ENCODE measurements at places on chromosomes 16 and 17.
A peak's percentile ranks its signal among the peaks of the same experiment; 100 is the strongest.

DNA sequence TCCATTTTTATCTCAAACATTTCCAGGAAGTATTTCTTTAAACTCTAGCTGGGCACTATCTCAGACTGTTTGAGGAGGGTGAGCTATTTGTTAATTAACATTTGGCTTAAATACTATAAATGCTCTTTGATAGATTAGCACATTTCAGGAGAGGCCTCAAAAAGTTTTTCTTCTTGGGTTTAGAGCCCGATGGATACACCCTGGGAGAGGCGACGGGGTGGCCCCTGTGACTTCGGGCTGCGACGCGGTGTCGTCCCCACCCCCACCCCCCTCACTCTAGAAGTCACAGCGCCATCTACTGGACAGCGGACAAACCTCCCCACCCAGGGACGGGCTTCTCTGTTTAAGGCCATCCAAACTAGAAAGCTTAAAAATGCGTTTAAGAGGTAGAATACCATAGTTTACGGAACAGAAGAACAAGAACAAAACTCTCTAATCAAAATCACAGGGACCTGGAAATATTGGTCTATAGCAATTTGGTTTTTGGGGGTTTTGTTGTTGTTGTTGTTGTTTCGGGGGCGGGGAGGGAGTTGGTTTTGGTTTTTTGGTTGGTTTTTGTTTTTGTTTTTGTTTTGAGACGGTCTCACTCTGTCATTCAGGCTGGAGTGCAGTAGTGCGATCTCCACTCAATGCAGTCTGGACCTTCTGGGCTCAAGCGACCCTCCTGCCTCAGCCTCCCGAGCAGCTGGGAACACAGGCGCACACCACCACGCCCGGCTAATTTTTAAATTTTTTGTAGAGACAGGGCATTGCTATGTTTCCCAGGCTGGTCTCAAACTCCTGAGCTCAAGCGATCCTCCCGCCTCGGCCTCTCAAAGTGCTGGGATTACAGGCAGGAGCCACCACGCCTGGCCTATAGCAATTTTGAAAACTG lies 254.4 kb downstream of the C16orf95 start:
- DNase-seq = peak; percentile 88

GRCh38 chr17:45404870-45405249 lies 27.8 kb downstream of the ARHGAP27 start:
- DNase-seq = no peak

GRCh38 chr16:17414421-17414820 lies 56.3 kb downstream of the XYLT1 start:
- no peak for DNase-seq

DNA sequence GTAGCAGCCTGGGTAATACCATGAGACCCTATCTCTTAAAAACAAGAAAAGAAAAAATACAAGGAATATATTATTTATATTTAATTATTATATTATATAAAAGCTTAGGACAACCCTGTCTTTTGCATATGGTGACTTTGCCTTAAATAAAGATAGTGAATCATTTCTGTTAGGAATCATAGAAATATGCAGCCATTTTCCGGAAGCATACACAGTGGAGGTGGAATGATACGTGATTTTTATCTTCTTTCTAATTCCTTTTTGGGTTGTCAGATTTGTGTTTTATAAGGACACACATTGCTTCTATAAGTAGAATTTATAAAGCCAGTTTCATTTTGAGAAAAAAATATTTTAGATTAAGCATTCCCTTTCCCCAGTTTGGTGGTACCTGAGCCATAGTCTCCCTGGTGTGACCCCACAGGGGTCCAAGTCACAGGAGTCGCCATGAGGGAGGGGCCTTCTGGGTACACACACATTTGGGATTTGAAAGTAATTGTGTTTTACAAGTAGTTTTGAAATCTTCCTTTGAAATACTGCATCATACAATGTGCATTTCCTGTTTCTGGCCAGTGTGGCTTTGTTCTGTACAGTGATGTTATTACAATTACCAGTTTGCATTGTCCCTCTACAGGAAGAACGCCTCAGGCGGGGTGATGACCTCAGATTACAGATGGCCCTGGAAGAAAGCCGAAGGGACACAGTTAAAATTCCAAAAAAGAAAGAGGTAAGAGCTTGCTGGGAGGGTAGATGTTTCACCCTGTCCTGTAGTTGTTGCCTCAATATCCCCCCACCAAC lies 50.9 kb downstream of the B9D1 start:
- DNase-seq = peak; percentile 79

GRCh38 chr17:78922816-78923498 lies 2.2 kb downstream of the TIMP2 start:
- DNase-seq = no peak

GRCh38 chr17:39393736-39394135 lies 7.7 kb downstream of the FBXL20 start:
- peak; percentile 11 for DNase-seq

GRCh38 chr16:69523566-69524305 lies 42.0 kb upstream of the NFAT5 start:
- no peak for DNase-seq

GRCh38 chr16:56823081-56823733 lies 41.8 kb upstream of the SLC12A3 start:
- DNase-seq = no peak

- DNase-seq = no peak
Measured at GRCh38 chr17:3773511-3773910, 27.5 kb downstream of the ITGAE start.

DNA sequence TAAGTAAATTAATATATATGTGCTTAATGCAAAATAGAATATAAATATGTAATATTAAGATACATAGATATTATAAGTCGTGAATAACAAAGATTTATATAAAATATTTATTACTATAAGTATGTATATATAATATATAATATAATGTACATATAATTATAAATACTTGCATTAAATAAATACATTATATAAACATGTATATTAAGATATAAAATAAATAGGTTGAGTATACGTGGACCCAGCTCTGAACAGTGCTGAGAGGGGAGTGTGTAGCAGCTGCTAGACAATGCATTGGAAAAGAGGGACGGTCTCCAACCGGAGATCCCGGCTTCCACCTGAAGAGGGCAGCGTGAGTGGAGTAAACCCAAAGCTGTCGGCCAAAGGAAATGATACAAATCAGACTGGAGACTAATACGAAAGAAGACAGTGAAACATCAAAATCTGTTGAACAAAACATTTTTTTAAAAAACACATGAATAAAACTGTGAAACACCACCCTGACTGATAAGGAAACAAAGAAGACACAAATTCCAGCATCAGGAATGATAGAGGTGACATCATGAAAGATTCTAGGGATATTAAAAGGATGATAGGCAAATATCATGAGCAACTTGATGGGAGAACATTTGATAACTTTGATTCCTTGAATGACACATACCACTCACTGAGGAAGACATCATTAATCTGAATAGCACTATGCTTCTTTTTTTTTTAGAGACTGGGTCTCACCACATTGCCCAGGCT lies 125.4 kb upstream of the CHMP6 start:
- peak; percentile 84 for DNase-seq

DNA sequence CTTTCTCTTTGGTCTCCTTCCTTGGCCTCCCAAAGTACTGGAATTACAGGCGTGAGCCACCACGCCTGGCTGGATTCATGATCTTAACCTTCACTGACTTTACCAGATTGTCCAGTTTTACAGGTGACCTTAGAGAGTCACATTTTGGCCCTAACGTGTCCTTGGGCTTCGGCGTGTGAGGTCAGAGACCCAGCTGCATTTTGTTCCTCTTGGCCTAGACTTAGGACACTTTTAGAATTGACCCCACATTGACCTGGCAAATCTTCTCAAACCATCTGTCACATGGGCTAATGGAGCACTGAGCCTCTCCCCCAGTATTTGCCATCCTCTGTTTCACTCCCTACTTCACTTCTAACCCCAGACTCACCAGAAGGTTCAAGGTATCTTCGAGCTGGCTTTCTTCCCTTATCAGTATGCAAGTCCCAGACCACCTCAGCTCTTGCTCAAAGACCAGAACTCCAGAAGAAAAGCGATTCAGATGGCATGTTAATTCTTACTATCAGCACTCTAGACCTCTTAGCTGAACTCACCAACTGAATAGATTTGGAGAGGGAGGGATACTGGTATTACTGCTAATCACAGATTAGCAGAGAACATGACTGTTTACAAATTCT lies 1.7 kb upstream of the CYTH1 start:
- no peak for DNase-seq

DNA sequence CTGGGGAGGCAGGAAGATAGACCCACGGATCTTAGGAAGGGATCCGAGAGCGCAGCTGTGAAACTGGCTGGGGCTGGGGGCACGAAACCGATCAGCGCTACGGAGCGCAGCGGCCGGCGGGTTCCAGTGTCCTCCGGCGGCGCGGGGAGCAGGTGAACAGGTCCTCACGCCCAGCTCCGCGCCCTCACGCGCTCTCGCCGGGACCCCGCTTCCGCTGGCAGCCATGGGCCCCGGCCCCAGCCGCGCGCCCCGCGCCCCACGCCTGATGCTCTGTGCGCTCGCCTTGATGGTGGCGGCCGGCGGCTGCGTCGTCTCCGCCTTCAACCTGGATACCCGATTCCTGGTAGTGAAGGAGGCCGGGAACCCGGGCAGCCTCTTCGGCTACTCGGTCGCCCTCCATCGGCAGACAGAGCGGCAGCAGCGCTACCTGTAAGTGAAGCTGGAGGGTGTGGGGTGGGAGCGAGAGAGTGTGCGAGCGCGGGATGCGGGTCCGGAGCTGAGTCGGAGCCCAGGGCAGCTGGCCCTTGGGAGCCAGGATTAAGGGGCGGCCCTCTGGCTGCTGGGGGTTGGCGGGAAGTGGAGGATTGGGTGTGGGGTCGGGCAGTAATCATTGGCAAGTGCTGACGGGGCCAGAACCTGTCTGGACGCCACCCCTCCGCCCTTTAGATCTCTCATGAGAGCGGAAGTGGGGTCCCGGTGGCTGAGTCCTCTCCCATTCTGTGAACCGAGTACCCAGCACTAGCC lies 479 bp downstream of the ITGA3 start:
- peak; percentile 68 for DNase-seq

- no peak for DNase-seq
Measured at GRCh38 chr17:77749321-77749751, 209.2 kb upstream of the TNRC6C start.

DNA sequence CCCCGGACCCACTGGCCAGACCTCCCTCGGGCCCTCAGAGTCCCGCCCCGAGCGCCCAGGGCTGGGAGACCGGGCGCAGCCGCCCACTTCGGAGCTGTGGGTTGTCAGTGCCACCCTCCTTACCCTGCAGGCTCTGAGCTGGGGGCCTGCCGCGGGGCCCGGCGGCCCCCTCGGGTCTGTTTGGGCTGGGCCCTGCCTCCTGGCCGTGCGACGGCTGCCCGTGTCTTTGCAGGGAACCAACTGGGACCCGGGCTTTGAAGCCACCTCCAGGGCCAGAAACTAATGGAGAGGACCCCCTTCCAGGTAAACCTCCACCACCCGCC lies 443 bp downstream of the TEDC2 start:
- no peak for DNase-seq

DNA sequence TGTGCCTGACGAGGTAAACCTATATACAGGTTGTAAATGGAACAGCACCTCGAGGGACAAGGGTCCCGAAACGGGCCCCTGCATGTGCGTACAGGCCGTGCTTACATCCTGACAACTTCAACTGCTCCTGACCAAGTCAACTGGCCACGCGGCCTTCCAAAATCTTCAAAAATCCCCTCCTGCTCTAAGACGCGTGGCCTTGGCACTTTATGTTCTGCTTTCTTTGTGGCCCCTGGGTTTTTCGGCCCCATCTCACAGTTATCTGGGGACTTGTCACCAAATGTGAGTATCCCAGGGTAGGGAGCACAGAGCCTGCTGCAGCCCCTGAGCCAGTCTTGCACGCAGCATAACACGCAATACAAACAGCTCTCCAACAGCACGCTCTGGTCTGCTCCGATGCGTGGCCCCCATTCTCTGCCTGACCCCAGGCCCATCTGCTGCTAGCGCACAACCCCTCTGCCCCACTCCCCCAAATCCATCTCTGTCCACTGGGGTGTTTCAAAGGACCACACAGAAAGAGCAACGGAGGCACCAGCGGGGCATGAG lies 659 bp downstream of the RPH3AL start:
- no peak for DNase-seq

GRCh38 chr16:69481901-69482341 lies 57.5 kb downstream of the CYB5B start:
- peak; percentile 97 for DNase-seq

- no peak for DNase-seq
Measured at GRCh38 chr17:49922095-49922494, 46.9 kb upstream of the DLX4 start.

DNA sequence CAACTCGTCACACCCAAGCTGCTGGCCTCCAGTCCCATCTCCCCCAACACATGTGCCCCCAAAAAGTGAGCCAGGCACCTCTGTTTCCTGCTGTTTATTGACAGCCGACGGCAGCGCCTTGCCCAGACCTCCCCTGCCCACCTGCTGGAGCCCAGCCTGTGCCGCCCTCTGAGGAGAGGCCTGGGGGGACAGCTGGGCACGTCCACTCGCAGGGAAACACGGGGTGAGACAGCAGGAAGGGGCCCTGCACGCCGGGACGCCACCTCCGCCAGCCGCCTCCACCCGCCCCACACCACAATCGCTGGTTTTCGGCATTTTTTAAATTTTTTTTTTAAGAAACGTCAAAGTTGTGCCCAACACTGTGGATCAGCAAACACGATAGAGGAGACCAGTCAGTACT lies 19.3 kb downstream of the CASKIN1 start:
- no peak for DNase-seq

GRCh38 chr17:78865682-78866390 lies 25.2 kb upstream of the USP36 start:
- peak; percentile 89 for DNase-seq

DNA sequence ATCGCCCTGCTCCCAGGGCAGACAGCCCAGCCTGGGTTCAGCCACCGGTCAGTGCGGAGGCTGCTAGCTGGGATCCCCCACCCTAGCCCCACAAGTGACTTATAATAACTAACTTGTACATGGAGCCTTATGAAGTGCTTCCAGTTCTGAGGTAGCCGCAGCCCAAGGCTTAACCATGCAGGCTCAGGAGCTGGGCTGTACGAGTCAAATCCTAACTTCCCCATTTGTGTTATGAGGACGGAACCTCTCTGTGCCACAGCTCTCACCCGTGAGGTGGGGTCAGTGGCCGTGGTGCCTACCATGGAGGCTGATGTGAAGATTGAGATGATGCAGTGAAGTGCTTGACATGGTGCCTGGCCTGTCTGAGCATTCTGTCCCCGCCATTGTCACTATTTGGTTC lies 27.8 kb upstream of the GOSR2 start:
- no peak for DNase-seq

- peak; percentile 97 for DNase-seq
Measured at GRCh38 chr17:40582328-40582901, 17.1 kb upstream of the CCR7 start.

- DNase-seq = no peak
Measured at GRCh38 chr17:73226556-73227172, 33.8 kb downstream of the COG1 start.

DNA sequence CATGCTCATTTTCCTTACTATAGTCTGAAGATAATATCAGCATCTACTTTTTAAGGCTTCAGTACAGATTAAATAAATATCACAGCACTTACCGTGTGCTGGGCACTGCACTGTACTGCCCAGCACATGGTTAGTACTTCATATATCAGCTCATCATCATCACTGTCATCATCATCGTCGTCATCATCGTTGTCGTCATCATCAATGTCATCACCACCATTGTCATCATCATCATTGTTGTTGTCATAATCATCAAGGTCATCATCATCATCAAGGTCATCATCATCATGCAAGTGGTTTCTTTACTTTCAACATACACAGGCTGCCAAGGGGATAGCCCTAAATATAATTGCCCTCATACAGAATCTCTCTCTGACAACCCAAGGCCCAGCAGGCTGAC lies 275.1 kb downstream of the ABCC12 start:
- DNase-seq = no peak
